ENCODE measurements at places on chromosomes 7 and 10.

GRCh38 chr10:61135276-61135721 is 191.3 kb upstream of the RHOBTB1 start:
- no peak for DNase-seq

GRCh38 chr7:27203964-27204594 is 4.2 kb upstream of the HOXA13 start:
- DNase-seq = no peak

- DNase-seq = peak; percentile 85
These were observed 163.0 kb upstream of the KLF14 start for GRCh38 chr7:130896898-130897514.

DNA sequence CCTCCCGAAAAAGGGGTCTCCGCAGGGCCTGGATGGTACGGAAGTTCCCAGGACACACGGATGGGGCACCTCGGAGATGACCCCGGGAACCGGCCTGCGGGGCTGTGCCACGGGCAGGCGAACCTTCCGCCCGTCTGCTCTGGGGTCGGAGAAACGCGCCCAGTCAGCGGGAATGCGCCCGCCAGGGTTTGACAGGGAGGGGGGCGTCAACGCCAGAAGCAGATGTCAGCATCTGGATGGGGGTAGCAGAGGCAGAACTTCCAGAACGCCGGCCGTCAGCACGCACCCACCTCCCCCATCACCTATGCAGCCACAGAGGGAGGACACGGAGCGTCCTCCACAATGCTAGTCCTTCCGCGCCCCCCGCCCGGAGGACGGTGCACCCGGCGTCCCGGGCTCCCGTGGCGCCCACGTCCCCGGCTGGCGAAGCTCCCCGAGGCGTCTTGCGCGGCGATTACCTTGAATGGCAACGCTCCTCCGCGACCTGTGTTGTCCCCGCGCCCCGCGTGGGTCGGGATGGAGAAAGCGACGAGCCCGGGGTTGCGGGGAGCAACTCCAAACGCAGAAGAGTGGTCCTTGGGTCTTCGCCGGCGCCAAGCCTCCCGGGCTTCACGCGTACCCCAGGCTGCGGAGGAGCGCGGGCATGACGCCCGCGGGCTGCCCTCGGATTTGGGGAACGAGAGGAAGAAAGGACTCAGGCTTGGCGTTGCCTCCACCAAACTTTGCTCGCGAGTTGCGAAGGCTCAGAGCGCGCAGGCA is 561 bp downstream of the FGFR2 start:
- DNase-seq = no peak

DNA sequence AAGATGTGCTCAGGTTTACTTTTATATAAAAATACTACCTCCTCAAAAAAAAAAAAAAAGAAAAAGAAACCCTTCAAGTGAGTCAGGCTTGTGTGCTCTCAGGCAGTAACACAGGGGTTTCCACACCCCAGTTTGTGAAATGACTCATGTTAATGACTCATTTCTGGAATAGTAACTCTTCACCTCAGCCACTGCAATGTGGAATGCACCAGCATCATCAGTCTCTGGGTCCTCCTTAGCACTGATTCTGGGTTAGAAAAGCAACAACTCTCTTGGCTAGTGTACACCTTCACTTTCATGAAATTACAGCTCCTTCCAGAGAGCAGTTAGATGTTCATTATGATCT is 110.6 kb downstream of the EMX2 start:
- DNase-seq = peak; percentile 38

DNA sequence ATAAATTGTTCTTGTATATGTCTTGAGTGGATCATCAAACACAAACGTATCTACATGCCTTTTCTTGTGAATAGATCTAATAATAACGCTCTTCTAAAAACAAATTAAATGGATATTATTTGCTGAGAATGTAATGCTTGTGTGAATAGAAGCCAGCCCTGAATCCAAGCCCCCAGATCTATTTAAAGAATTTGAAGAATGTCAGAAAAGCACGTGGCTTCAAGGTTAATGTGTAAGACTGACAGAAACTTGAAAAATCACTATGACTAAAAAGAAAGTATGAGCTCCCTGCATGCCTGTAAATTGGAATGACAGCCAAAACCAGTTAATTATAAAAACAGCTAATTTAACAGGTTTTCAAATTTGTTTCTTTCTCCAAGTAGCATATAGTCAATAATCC is 43.2 kb upstream of the ATRNL1 start:
- DNase-seq = no peak

- no peak for DNase-seq
These were observed 107.7 kb downstream of the SEPTIN7 start for GRCh38 chr7:35908331-35909216.
